AG09319 (cell line): ENCODE measurements at places on chromosomes 12 and 14.

GRCh38 chr14:79730953-79731352 is 480.4 kb downstream of the DIO2 start:
- no peak for DNase-seq

- DNase-seq = no peak
Observed at GRCh38 chr14:31204593-31205534, 2.7 kb downstream of the HECTD1 start.

GRCh38 chr14:25628390-25628789 is 578.4 kb upstream of the STXBP6 start:
- DNase-seq = no peak

DNA sequence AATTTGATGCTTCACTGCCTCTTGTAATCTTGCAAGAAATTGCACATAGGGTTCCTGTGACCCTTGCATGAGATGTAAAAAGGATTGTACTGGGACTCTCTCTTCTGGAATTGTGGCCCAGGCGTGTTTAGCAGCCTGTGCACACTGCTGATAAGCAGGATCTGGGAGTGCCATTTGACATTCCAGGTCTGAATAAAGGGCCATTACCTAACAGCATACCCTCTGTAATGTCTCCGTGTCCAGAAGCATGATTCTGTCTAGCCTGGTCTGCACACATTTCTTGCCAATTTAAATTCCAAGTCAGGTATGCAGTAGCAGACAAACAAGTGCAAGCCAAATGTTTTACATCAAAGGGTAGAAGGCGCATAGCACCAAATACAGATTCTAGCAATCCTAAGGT is 18.1 kb upstream of the MAPKAPK5 start:
- no peak for DNase-seq

DNA sequence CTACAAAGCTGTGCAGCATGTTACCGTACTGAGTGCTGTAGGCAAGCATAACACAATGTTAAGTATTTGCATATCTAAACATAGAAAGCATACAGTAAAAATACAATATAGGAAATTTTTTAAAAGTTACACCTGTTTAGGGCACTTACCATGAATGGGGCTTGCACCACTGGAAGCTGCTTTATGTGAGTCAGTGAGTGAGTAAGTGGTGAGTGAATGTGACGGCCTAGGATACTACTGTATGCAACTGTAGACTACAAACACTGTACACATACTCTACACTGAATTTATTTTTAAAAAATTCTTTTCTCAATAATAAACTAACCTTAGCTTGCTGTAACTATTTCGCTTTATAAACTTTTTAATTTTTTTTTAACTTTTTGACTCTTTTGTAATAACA is 82.1 kb upstream of the FSCB start:
- DNase-seq = no peak

GRCh38 chr14:74627076-74627475 is 15.0 kb upstream of the LTBP2 start:
- DNase-seq = no peak

- no peak for DNase-seq
Observed at GRCh38 chr14:53109105-53110041, 43.8 kb downstream of the DDHD1 start.

- DNase-seq = no peak
Observed at GRCh38 chr12:3520711-3521110, 29.7 kb downstream of the PRMT8 start.

GRCh38 chr12:66598079-66598478 is 80.8 kb downstream of the GRIP1 start:
- DNase-seq = no peak

- no peak for DNase-seq
Observed at GRCh38 chr14:52443506-52443905, 108.8 kb downstream of the TXNDC16 start.

DNA sequence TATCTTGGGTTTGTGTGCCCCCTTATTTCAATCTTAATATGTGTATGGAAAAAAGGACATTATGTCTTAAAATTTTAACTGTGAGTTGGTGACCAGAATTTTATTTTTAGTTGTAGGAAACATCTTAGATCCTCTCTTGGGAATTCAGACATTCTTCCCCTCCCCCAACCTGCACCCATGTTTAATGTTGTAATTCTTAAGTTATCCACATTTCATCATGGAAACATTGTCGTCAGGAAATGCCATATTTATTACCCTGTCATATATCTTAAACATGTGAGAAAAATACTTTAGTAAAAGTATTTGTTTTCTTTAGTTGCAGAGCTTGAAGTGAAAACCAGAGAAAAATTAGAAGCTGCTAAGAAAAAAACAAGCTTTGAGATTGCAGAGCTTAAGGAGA is 30.3 kb downstream of the YEATS4 start:
- no peak for DNase-seq

DNA sequence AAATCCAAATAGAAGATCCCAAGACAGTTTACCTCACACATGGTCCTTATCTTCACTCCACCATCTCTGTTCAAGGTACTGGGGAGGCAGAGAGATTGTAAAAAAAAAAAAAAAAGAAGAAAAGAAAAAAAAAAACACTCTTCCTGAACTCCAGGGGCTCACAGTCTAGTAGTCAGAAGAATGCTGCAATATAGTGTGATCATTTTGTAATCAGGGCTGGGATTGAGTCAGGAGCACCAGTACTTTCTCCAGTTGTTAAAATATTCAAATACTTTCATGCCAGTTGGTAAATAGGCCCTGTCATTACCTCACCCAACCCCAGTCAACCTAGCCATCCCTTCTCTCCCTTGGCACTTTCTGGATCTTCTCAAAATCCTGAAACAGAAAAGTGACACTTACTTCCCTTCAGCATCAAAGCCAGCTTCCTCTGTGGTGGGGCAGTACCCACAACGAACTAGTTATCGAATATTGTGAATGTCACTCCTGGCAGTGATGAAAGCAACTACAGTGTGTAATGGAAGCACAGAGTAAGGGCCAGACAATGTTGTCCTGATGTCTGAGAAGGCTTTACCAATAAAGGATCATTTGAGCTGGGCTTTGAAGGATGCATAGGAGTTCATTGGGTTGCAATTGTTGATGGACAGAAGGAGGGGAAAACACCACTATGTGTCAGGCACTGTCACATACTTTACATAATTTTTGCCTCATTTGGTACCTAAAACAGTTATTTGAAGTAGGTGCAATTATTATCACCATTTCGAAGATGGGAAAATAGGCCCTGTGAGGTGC is 44.3 kb upstream of the HSPB8 start:
- no peak for DNase-seq

GRCh38 chr12:76259106-76259505 is 89.1 kb downstream of the BBS10 start:
- DNase-seq = no peak

GRCh38 chr12:20055856-20056255 is 312.5 kb upstream of the PDE3A start:
- DNase-seq = no peak

DNA sequence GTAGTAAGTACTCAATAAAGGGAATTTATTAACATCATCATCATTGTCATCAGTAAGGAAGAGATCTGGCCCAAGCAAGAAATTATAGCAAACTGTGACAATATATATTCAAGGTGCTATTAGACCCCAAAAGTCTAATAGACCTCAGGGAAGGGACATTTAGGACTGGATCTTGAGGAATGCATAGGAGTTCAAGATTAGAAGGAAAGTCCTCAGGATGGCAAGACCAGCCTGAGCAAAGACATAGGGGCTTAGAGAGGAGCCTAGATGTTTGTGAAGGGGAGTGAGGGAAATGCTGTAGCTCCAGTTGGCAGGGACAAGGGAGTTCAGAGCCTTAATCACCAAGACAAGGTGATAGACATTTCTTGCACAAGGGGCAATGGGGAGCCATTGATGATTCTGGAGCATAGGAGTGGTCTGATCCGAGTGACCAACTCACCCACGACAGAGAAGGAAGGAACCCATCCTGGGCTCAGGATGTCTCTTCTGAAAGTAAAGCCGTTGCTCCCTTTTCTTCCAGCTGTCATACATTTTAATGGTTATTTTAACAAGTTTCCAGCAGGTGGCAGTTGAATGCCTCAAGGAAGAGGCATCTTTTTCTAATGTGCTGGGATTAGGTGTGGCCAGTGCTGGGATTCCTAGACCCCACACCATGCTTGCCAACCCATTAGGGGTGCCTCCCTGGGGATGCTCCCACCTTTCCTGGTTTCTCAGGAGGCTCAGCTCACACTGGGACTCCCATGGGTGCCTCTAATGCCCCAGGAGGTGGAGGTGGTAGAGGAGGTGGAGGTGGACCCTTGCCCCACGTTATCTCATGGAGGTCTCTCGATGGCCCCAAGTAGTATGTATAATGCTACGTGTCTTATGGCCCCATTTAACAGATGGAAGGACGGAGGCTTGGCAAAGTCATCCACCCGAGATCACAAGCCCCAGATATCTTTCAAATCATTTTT is 37.8 kb downstream of the PHETA1 start:
- peak; percentile 15 for DNase-seq

DNA sequence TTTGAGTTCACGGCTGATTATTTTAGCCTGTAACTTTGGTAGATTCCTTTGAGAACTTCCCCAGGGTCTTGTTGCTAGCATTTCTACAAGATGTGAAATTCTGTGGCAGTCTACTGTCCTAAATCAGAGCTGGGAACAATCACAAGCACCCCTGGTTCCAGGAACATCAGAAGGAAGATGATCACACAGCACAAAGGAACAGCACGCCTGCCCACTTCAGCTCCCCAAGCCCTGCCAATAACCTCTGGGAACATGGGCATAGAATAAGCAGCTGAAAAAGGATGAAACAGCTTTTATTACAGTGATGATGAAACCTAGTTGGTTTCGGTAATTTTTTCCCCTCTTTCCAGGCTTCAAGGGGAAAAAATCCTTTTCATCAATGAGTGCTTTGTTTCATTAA is 12.3 kb downstream of the GPR19 start:
- no peak for DNase-seq

GRCh38 chr12:3371018-3371417 is 120.0 kb upstream of the PRMT8 start:
- no peak for DNase-seq

GRCh38 chr12:132322206-132323132 is 6.9 kb downstream of the GALNT9 start:
- DNase-seq = no peak

DNA sequence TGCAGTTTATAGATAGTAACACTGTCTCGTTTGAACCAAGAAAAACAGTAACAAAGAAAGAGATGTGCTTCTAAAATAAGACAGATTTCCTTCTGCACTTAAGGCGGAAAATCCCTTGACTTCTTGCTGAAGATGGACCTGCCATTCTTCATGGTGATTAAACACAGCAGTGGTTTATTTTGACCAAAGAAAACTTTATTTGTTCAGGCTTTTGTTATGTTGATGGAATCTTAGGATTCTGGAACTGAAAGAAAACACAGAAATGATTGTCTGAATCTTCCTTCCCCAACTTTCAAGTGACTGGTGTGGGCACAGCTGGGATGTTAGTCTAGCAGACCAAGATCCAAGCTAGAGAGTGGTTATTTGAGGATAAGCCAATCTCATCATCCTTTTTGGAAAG is 72.2 kb downstream of the DACT1 start:
- DNase-seq = no peak

DNA sequence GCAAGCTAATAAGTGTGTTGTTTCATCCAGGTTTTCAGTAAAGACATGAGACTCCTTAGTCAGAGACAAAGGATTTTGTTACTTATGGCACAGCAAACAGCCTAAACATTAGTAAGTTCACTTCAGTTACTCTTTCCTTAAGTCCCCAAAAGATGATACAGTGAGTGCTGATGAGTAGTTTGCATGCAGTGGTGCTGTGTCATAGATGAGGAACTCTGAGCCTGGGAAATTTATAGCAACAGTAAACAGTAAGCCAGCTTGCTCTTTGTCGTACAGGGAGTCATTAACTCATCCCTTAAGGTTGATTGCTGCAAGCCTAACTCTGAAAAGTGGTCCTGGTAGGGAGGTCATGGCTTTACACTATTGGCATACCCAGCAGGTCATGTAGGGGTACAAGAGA is 208.6 kb upstream of the OR4E1 start:
- DNase-seq = no peak

DNA sequence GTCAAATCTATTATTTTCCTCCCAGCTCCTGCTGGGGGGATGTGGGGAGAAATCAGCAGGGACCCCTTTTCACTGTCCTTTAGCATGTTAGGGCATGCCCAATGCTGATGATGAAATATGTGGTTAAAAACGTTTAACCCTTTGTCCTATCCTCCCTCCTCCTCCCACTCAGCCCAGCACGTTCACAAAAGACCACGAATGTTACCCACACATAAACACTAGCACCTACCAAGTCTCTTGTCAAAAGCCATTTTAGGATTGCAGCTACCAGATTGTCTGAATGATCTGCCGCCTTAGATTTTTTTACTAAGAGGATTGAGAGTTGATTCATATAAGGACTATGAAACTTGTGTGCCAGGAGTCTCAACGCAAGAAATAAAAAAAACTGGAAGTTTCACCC is 70.4 kb downstream of the TBK1 start:
- no peak for DNase-seq

GRCh38 chr12:67969134-67969802 is 20.0 kb upstream of the IFNG-AS1 start:
- DNase-seq = no peak

DNA sequence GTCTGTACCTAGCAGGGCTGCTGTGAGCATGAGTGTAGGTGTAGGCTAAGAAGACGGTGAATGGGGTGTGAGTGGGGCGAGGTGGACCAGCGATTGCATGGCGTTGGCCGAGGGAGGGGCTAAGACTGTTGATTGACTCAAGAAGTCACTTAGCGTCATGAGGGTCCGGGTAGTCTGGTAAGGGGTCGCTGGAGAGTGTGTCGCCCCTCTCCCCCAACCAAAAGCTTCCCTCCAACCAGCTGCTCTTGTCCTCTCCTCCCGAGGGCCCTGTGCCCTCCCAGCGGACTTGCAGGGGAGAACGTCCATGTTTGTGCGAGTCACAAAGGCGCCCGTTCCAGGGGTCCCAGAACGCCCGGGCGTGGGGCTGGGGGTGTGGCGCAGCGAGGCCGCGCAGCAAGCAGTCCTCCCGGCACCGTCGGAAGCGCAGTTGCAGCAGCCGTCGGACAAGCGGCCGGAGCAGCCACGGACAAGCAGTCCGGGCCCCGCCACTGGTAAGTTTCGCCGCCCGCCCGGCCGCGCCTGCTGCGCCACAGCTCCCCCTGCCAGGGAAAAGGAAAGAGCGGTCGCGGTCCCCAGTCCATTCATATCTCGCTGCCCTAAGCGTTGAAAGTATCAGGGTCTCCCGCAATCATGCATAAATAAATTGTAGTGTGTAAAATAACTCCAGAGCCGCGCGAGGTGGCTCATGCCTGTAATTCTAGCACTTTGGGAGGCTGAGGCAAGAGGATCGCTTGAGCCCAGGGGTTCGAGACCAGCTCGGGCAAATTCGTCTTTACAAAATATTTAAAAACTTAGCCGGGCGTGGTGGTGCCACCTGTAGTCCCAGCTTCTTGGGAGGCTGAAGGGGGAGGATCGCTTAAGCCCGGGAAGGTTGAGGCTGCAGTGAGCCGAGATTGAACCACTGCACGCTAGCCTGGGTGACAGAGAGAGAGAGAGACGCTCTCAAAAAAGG is at the start of gene CCDC63:
Gene CCDC63 (plus strand): TSS at position 373 of the 952 bp plus-strand sequence. CDS start 5,968 bp downstream, outside the sequence.
- no peak for DNase-seq

GRCh38 chr12:14454098-14454907 is 88.8 kb downstream of the ATF7IP start:
- DNase-seq = no peak
